CD8-positive, alpha-beta T cell (primary cell): ENCODE measurements at places on chromosomes 6 and 20.

GRCh38 chr20:44572551-44573500 is 9.6 kb upstream of the PKIG start:
- DNase-seq: no peak

GRCh38 chr20:53522026-53522425 is 71.6 kb downstream of the ZNF217 start:
- no peak for DNase-seq

DNA sequence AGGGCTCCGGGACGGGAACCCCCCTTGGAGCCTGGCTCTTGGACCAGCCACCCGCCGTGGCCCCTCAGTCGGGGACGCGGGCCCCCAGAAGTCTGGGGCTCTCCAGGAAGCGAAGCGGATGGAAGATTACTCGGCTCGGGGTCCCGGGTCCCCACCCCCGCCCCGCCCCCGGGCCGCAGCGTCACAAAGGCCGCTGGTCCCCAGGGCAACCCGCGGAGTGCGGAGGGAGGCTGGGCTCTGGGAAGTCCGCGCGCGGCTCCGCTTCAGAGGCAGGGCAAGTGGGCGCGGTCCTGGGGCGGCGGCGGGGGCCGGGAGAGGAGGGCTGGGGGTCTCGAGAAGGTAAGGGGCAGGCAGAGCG is at the start of gene FNDC11:
FNDC11 (plus strand) TSS at position 227 of the 358 bp plus-strand sequence. CDS start 1,505 bp downstream, outside the sequence.
- no peak for DNase-seq

DNA sequence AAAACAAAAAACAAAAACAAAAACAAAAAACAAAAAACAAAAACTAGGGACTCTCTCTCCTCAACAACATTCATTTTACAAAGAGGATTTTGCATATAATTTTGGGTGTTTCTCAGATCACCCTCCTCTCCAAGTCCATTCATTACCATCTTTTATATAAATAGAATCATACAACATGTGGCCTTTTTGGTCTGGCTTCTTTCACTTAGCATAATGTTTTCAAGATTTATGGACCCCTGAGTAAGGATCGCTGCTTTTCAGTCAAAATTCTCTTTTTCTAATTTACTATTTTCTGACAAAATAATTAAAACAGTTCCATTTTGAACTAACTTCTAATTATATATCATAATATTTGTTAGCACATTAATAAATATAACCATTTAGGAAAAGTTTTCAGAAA is 94.8 kb downstream of the UBE3D start:
- no peak for DNase-seq

- no peak for DNase-seq
Observed at GRCh38 chr20:18090477-18090876, 32.8 kb upstream of the OVOL2 start.

DNA sequence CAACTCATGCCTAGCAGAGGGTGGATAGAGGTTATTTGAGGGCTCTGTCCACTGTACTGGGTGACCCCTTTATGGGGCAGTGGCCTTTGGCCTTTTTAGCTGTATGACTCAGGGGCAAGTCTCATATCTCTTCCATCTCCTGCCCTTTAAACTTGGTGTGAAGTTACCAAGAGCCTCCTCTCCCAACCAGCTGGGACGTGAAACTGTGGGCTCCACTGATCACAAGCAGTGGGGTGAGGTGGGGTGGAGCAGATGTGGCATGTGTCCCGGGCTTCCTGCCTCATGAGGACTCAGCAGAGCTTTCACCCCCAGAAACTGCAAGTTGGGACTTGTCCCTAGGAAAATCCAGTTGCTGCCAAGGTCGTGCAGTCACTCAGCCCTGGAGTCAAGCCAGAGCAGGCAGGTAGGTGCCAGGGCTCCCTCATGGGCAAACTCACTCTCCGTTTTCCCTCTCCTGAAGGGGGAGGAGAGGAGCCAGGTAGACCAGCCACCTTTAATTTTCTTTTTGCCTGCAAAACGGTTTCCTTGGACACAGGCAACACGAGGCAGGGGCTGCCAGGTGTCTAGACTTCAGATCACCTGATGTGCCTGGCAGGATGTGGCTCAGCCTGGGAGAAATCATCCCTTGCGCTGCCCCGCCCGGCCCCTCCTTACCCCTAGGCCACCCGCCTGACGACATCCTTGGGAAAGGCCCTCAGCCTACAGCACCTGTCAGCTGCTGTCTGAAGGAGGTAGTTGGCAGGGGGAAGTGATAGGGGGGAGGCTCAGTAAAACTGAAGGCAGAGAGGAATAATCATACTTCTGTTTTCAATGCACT is 4.0 kb downstream of the CDKN1A start:
- peak; percentile 59 for DNase-seq

- no peak for DNase-seq
Observed at GRCh38 chr6:153150371-153150751, 19.3 kb upstream of the RGS17 start.

DNA sequence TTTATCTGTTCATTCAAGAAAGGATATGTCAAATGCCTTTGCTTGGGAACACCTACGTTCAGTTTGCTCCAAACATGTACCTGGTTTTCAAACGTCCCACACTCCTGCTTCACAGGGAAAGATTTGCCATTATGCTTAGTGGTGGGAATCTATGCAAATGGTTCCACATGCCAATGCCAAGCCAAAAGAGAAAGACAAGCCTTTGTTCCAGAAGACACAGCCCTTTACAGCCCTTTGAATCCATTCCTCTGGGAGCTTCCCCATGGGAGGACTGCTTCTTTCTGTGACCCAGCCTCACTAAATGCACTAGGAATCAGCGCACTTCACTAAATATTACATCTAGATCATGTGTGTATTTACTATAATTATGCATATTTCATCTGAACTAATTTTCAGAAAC is 619.5 kb downstream of the PRKN start:
- DNase-seq: no peak

GRCh38 chr6:63188828-63189227 is 22.4 kb upstream of the FKBP1C start:
- DNase-seq: no peak

- DNase-seq: no peak
Observed at GRCh38 chr20:4100679-4101078, 85.3 kb upstream of the RNF24 start.

DNA sequence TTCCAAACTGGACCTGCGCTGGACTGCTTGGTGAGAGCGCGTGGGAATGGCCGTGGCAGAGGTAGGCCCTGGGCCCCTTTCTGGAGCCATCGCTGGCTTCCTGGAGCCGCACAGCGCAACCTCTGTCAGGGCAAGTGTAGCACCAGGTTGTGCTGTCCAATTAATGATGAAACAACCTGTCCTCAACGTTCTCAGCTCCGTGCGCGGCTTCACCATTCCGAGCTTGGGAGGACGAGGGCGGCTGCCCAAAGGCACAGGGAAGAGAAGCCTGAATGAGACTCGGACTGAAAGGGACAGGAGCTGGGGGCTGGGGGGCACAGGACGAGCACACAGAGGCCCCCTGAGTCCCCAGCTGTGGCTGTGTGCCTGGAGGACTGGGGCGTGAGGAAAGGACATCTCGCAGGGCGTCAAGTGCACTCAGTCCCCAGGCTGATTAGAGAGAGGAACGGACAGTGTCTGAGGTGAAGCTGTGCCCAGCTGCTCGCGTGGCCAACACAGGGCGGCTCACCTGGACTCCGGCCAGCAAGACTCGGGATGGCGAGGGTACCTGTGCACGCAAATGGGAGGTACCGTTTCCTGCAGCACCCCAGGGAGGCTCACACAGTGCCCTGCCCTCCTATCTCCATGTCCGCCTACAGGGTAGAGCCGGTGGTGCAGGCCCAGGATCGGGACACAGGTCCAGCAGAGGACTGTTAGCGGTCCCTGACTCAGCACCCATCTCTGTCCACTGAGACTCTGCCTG is 403.3 kb downstream of the TAF4 start:
- DNase-seq: no peak

GRCh38 chr6:6724539-6725467 is 136.3 kb downstream of the LY86 start:
- DNase-seq: peak; percentile 14

GRCh38 chr6:110284855-110285254 is 73.3 kb downstream of the METTL24 start:
- no peak for DNase-seq

GRCh38 chr6:111080698-111081097 is 6.6 kb upstream of the SLC16A10 start:
- DNase-seq: no peak

DNA sequence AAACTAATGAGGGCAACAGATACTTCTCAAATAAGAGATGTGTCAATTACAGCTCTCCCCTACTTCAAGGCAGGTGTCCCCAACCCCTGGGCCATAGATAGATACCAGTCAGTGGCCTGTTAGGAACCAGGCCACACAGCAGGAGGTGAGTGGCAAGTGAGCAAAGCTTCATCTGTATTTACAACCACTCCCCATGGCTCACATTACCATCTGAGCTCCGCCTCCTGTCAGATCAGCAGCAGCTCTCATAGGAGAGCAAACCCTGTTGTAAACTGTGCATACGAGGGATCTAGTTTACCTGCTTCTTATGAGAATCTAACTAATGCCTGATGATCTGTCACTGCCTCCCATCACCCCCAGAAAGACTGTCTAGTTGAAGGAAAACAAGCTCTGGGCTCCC is 422.1 kb downstream of the GJA1 start:
- DNase-seq: no peak

- DNase-seq: no peak
Observed at GRCh38 chr20:64232794-64233193, 22.8 kb upstream of the PCMTD2 start.

DNA sequence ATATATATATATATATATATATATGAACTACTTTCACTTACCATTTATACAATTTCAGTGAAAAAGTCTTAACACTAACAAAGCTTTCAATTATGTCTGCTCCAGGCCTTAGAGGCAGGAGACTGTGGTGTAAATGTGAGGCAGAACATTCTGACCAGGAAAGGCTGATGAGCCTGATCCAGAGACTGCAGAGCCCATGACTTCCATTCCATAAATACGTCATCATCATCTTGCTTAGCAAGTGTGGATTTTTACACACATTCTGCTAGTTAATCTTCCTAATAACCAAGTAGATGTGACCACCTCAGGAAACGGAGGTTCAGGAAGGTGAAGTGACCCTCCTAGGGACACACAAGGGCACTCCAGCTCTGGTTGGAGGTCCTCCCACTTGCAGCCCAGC is 14.9 kb downstream of the TRERF1 start:
- no peak for DNase-seq

GRCh38 chr6:30360139-30360538 is 15.2 kb downstream of the RPP21 start:
- no peak for DNase-seq

GRCh38 chr6:30768634-30769087 is 24.3 kb upstream of the IER3 start:
- DNase-seq: no peak

GRCh38 chr20:41029150-41029901 is 704 bp downstream of the TOP1 start:
- DNase-seq: peak; percentile 54

GRCh38 chr6:38320358-38320757 is 319.4 kb downstream of the BTBD9 start:
- DNase-seq: no peak

GRCh38 chr20:54479138-54479906 is 3.9 kb downstream of the DOK5 start:
- DNase-seq: no peak

DNA sequence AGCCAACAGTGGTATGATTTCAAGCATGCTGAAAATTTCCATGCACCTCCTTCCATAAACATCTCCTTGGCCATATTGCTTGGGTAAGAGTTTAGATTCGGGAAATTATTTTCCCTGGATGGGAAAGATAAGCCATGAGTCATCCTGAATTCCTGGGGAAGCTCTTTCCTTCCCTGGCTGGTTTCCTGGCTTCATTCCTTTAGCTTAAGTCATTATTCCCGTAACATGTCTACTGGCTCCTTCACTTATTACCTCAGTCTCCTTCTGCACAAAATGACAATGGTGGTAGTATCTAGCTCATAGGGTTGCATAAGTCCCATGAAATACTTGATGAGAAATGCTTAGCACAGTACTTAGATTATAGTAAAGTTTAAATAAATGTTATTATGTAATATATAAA is 27.6 kb downstream of the TINAG start:
- no peak for DNase-seq

DNA sequence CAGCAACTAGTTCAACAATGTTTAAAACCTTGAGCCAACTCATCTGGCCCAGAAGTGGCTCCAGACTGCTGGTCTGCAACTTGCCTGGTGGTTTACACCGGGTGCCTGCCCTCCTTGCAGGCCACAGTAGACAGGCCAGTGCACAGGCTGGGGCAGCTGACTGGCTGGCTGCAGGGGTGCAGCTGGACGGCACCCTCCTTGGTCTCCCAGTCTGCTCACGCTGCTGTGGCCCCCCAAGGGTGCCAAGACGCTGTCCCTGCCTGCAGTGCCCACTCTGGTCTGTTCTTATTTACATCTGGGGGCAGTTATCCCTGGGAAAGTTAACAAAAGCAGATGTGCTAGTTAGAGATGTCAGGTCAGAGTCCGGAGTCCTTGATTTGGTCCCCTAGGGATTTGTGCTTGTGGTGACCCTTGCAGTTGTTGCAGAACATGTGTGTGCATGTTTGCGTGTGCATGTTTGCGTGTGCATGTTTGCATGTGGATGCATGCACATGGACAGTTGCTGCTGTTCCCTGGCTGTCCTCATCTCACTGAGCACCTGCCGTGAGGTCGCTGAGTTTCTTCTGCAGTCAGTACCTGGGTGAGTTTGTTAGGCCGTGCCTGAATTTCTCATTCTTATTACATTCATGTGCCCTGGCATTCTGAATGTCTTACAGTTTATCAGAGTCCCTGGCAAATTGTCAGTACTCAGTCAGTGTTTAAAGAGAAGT is 48.2 kb upstream of the IRF4 start:
- DNase-seq: no peak

DNA sequence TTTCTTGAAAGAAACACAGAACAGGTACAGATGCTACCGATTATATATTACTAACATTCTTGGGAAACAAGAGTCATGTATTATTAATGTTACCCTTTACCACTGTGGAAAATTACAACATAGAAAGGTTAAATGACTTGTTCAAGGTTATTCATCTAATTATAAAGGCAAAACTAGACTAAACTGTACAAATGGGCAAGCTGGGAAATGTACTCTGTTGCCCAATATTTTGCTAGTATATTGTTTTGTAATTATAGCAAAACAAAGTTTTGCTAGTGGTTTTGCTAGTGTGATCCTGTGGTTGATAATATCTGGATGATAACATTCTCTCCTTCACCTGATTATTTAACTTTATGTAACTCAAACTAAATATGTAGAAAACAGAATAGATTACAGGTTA is 96.5 kb downstream of the TINAG start:
- no peak for DNase-seq

- no peak for DNase-seq
Observed at GRCh38 chr20:17097603-17098002, 129.2 kb upstream of the PCSK2 start.
